CD4-positive, alpha-beta T cell (primary cell): ENCODE measurements at places on chromosomes 16 and 17.

DNA sequence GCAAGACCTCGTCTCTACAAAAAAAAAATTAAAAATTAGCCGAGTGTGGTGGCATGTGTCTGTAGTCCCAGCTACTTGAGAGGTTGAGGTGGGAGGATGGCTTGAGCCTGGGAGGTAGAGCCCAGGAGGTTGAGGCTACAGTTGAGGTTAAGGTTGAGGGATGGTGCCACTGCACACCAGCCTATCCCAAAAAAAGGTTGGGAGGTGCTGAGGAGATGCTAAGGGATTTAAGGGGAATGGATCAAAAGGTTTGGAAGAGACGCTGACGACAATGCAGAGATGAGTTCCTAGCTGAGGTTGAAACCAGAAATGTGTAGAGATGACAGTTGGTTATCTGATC is 4.7 kb upstream of the NSMCE1 start:
- H3K36me3 ChIP-seq = no peaks in the 10 kb centered on the region
- H3K4me1 ChIP-seq = peaks cover 39% of the 10 kb centered on the region
- H3K4me3 ChIP-seq = no peak overlapping the region
- no peaks in the 10 kb centered on the region for H3K27me3 ChIP-seq
- no peak overlapping the region for H3K27ac ChIP-seq

DNA sequence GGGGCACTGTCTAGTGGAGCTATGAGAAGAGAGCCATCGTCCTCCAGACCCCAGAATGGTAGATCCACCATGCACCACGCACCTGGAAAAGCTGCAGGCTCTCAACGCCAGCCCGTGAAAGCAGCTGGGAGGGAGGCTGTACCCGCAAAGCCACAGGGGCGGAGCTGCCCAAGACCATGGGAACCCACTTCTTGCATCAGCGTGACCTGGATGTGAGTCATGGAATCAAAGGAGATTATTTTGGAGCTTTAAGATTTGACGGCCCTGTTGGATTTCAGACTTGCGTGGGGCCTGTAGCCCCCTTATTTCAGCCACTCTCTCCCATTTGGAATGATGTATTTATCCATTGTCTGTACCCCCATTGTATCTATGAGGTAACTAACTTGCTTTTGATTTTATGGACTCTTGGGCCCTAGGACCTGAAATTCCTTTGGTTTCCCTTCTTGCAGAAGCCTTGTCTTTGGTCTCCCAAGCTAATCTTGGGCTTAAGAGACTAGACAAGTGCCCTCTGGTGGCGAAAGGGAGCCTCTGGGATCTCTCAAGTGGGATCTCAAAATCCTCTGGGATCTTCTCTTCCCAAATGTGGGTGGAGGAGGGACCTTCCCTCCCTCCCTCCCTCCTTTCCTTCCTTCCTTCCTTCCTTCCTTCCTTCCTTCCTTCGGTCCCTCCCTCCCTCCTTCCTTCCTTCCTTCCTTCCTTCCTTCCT is 58.2 kb upstream of the HAPSTR1 start:
- no peak for DNase-seq
- no peak overlapping the region for H3K4me3 ChIP-seq
- no peaks in the 10 kb centered on the region for H3K4me1 ChIP-seq
- H3K36me3 ChIP-seq = no peaks in the 10 kb centered on the region
- H3K27me3 ChIP-seq = no peaks in the 10 kb centered on the region

GRCh38 chr17:1294157-1294717 is 14.8 kb downstream of the TRARG1 start:
- H3K36me3 ChIP-seq = no peaks in the 10 kb centered on the region
- H3K4me1 ChIP-seq = peaks cover 58% of the 10 kb centered on the region
- H3K27me3 ChIP-seq = no peaks in the 10 kb centered on the region
- peak; percentile 82 for DNase-seq
- H3K27ac ChIP-seq = peak overlapping the region; percentile 18
- H3K4me3 ChIP-seq = no peak overlapping the region

- H3K27ac ChIP-seq = no peak overlapping the region
- H3K27me3 ChIP-seq = no peaks in the 10 kb centered on the region
- H3K4me1 ChIP-seq = peaks cover 17% of the 10 kb centered on the region
- H3K36me3 ChIP-seq = no peaks in the 10 kb centered on the region
- no peak overlapping the region for H3K4me3 ChIP-seq
- DNase-seq = no peak
Measured at GRCh38 chr17:50890675-50891516, 24.7 kb upstream of the TOB1 start.

DNA sequence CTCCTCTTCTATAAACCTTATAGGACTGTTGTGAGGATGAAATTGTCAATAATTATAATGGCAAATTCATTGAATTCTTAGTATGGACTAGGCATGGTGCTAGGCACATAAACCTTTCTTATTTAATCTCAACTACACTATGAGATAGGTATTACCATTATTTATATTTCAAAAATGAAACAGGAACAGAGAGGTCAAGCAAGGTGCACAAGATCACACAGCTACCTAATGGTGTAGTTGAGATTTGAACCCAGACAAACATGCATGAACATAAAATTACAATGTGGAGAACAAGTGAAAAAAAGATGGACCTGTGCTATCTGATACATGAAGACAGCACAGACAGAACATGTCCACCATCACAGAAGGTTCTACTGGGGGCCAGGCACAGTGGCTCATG is 156.7 kb downstream of the AXIN2 start:
- no peaks in the 10 kb centered on the region for H3K4me1 ChIP-seq
- no peaks in the 10 kb centered on the region for H3K27me3 ChIP-seq
- H3K4me3 ChIP-seq = no peak overlapping the region
- no peak for DNase-seq
- no peaks in the 10 kb centered on the region for H3K36me3 ChIP-seq
- no peak overlapping the region for H3K27ac ChIP-seq

- no peak overlapping the region for H3K27ac ChIP-seq
- H3K4me3 ChIP-seq = no peak overlapping the region
- no peak for DNase-seq
- H3K4me1 ChIP-seq = no peaks in the 10 kb centered on the region
Measured at GRCh38 chr16:70570967-70571570, 47.5 kb downstream of the SF3B3 start.

DNA sequence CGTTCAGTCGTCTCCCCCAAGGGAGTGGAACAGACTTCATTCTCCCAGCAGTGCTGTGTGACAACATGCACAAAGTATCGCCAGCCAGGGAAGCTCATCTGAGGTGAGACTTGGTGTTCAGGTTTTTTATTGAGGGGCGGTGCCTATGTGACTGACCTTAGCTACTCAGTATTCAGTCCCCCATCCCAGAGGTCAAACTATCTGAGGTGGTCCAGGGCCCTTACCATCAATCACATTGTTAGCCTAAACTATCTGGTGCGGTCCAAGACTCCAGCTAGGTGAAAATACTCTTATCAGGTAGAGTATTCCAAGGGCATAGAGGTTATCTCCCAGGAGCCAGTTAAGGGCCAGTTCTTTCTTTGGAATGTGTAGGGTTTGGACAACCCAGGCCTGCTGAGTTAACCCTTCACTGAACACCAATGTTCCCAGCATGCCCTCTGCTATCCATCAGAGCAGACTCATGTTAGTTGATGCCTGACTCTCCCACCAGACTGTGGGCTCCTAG is 5.4 kb upstream of the CACNG1 start:
- H3K4me3 ChIP-seq = no peak overlapping the region
- no peak for DNase-seq
- no peaks in the 10 kb centered on the region for H3K4me1 ChIP-seq
- H3K27ac ChIP-seq = no peak overlapping the region

- H3K27me3 ChIP-seq = no peaks in the 10 kb centered on the region
- no peak for DNase-seq
- no peak overlapping the region for H3K4me3 ChIP-seq
- H3K27ac ChIP-seq = no peak overlapping the region
Measured at GRCh38 chr17:75626496-75627038, 6.7 kb upstream of the SMIM5 start.

GRCh38 chr16:67672306-67672705 is 5.7 kb downstream of the C16orf86 start:
- DNase-seq = no peak
- no peaks in the 10 kb centered on the region for H3K27me3 ChIP-seq
- H3K27ac ChIP-seq = no peak overlapping the region
- H3K36me3 ChIP-seq = no peaks in the 10 kb centered on the region
- H3K4me1 ChIP-seq = peaks cover 17% of the 10 kb centered on the region

- no peak for DNase-seq
- no peak within 1 kb of the TSS for H3K4me3 ChIP-seq
Measured at GRCh38 chr17:40015005-40015997, at the start of gene CSF3. Gene CSF3, plus strand, starts transcription at chr17:40015440. Its CDS starts 35 bp downstream, at chr17:40015475.

DNA sequence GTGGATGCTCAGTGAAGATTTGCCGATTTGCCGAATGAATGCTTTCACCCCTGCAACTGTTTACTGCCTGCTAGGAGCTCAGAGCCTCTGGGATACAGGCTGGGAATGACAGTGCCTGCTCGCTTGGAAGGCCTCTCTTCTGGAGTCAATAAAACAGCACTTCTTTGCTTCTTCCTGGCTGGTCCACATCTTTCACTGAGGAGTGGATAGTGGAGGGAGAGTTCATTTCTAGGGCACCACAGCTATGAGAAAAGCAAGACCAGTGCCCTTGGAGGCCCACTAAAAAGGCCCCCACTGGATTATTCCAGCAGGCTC is 3.1 kb upstream of the USP7 start:
- H3K4me3 ChIP-seq = no peak overlapping the region
- no peaks in the 10 kb centered on the region for H3K36me3 ChIP-seq
- no peaks in the 10 kb centered on the region for H3K27me3 ChIP-seq
- H3K4me1 ChIP-seq = peaks cover 13% of the 10 kb centered on the region

GRCh38 chr17:66714046-66715023 is 120.6 kb upstream of the CACNG5 start:
- no peaks in the 10 kb centered on the region for H3K27me3 ChIP-seq
- DNase-seq = no peak
- H3K36me3 ChIP-seq = peaks cover 6% of the 10 kb centered on the region
- no peak overlapping the region for H3K4me3 ChIP-seq
- H3K4me1 ChIP-seq = peaks cover 23% of the 10 kb centered on the region

DNA sequence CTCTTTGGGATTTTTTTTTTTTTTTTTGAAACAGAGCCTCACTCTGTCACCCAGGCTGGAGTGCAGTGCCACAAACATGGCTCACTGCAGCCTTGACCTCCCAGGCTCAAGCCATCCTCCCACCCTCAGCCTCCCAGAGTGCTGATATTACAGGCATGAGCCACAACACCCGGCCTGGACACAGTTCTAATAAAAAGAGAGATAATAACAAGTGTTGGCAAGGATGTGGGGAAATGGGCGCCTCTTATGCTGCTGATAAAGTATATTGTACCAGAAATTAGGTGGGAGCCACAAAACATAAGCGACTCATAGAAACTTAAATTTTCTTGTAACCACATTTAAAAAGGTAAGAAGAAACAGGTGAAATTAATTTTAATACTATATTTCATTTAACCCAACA is 50.4 kb upstream of the FA2H start:
- no peaks in the 10 kb centered on the region for H3K4me1 ChIP-seq
- no peak overlapping the region for H3K27ac ChIP-seq
- DNase-seq = no peak

- H3K27ac ChIP-seq = no peak overlapping the region
- H3K4me1 ChIP-seq = peaks cover 4% of the 10 kb centered on the region
- no peak overlapping the region for H3K4me3 ChIP-seq
- DNase-seq = no peak
- peaks cover 51% of the 10 kb centered on the region for H3K36me3 ChIP-seq
Measured at GRCh38 chr17:3808701-3809100, 7.7 kb upstream of the ITGAE start.

DNA sequence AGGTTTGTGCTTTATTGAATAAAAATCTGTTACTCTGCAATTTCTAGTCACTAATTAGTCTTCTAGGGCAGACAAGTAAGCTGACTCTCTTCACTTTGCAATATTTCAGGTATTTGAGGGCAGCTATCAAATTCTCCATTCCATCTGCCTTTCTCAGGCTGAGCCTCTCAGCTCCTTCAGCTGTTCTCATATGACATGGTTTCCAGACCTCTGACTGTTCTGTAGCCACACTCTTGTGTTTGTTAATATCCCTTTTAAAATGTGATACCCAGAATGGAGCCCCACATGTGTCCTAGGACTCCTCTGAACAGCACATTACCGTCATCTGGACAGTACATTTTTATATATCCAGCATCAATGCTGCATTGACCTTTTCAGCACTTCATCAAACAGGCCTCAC is 46.1 kb upstream of the MTMR4 start:
- no peaks in the 10 kb centered on the region for H3K4me1 ChIP-seq
- DNase-seq = no peak
- no peaks in the 10 kb centered on the region for H3K36me3 ChIP-seq
- H3K27ac ChIP-seq = no peak overlapping the region
- H3K4me3 ChIP-seq = no peak overlapping the region
- no peaks in the 10 kb centered on the region for H3K27me3 ChIP-seq

DNA sequence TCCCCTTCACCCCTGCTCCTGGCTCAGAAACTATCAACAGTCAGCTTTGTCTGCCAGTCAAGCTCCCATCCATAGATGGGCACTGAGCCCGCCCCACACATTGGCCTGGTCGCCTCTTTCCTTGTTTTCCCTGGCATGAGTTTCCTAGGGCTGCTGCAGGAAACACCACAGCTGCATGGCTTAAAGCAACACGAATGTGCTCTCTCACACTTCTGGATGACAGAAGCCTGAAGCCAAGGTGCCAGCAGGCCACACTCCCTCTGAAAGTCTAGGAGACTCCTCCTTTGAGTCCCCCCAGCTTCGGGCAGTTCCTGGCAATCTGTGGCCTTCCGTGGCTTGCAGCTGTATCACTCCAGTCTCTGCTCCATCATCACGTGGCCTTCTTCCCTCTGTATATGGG is 69.9 kb downstream of the TBC1D16 start:
- H3K36me3 ChIP-seq = no peaks in the 10 kb centered on the region
- no peak overlapping the region for H3K4me3 ChIP-seq
- H3K4me1 ChIP-seq = peaks cover 4% of the 10 kb centered on the region
- no peak overlapping the region for H3K27ac ChIP-seq
- no peaks in the 10 kb centered on the region for H3K27me3 ChIP-seq

GRCh38 chr17:36773039-36773438 is 164.2 kb upstream of the LHX1 start:
- no peaks in the 10 kb centered on the region for H3K4me1 ChIP-seq
- no peak overlapping the region for H3K27ac ChIP-seq
- H3K36me3 ChIP-seq = no peaks in the 10 kb centered on the region
- no peak for DNase-seq

GRCh38 chr17:3678095-3678820 is 9.6 kb downstream of the EMC6 start:
- H3K36me3 ChIP-seq = peaks cover 18% of the 10 kb centered on the region
- DNase-seq = no peak
- H3K27me3 ChIP-seq = no peaks in the 10 kb centered on the region

DNA sequence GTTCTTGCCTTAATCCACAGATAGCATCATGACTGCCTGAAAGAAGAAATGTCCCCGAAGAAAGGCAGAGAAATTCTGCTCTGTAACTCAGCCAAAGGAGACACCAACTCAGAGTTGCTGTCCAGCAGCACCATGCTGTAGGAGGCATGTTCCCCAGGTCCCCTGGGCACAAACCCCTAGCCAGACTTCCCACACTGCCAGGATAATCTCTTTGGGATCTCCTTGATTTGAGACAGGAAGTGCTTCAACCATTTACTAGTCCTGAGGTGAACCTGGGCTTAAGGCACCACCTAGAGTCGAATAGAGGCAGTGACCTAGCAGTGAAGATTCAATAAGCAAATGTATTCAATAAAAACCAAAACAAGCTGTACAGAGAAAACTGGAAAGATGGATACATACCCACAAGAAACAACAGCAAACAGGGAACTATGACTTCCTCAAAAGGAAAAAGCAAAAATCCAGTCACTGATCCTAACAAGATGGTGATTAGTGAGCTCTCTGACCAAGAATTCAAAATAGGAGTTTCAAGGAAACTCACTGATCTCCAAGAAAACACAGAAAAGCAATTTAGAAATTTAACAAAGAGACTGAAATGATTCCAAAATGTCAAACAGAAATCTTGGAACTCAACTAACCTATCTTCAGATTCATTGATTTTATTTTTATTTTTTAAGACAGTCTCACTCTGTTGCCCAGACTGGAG is 5.7 kb downstream of the OR4D2 start:
- DNase-seq = peak; percentile 78
- peak overlapping the region; percentile 4 for H3K4me3 ChIP-seq
- no peaks in the 10 kb centered on the region for H3K36me3 ChIP-seq
- peaks cover 43% of the 10 kb centered on the region for H3K4me1 ChIP-seq
- no peak overlapping the region for H3K27ac ChIP-seq
- H3K27me3 ChIP-seq = no peaks in the 10 kb centered on the region
